ENCODE measurements at places on chromosomes 6 and 20. TPM values are rescaled to one million over a fixed set of nuclear protein-coding genes. Genes with fewer than 3 reads are reported as not detected.

SRMS gene
- total RNA-seq: not detected

OR2B6 gene
- not detected for total RNA-seq

ISM1 gene
- 8.4 TPM for total RNA-seq

BPHL gene
- total RNA-seq: 12.7 TPM

NOX3 gene
- total RNA-seq: not detected

KHDC1 gene
- total RNA-seq: 1.7 TPM

CALHM4 gene
- not detected for total RNA-seq

IRF4 gene
- total RNA-seq: 6.0 TPM

LYRM4 gene
- 22.4 TPM for total RNA-seq

BLOC1S5 gene
- total RNA-seq: 11.8 TPM

EFCAB8 gene
- 0.30 TPM for total RNA-seq

- no peak for DNase-seq
These were observed 4.9 kb downstream of the PLCG1 start for GRCh38 chr20:41142245-41142644.

DNA sequence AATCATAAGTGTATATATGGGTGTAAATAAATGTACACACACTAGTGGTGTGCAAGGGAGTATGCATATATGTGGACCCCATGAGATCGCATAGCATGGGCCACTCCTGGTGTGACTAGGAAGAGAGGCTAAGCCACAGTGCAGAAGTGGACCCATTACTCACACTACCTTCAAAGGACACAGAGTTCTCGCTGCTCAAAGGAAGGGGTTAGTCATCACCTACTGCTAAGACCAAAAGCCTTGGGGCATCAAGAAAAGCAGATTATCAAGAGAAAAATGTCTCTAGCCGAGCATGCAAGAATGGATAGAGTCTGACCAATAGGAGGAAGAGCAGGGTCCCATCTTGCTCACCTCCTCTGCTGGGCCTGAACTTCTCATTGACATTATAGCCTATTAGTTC is 195.5 kb downstream of the MAFB start:
- no peak for DNase-seq

- DNase-seq: no peak
These were observed 85.3 kb upstream of the FYN start for GRCh38 chr6:111958534-111958933.

GRCh38 chr6:39189131-39189530 is 40.1 kb downstream of the KCNK5 start:
- DNase-seq: no peak

DNA sequence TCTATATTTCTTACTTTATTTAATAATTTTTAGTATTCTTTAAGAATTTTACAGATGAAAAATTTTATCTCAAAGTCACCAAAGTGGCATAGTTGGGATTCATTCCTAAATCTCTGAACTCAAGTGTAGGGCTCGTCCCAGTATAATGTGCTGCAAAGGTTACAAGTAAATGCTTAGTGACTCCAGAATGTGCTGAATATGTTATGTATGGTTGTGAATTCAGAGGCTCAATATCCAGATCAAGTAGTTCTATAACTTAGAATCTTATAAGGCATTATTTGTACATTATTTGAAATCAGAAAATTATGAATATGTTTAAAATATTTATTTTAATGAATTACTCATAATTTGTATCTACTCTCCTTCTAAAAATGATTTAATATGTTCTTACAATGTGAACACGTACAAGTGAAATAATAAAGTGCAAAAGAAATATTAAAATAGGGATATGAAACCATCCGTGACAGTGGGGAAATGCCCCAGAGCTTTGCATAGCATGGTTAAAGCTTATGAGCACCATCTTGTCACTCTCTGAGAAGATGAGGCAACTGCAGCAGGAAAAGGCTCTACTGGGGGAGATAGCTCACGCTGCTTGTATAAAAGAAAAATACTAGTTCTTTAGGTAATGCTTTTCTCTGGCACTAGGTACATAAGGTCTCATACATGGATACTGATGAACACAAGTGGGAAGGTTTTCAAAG is 259.0 kb downstream of the FOXC1 start:
- no peak for DNase-seq

GRCh38 chr6:111276335-111276734 is 189.0 kb downstream of the SLC16A10 start:
- DNase-seq: no peak

GRCh38 chr6:128712898-128713297 is 170.0 kb upstream of the LAMA2 start:
- no peak for DNase-seq

- no peak for DNase-seq
These were observed 11.5 kb downstream of the PRDM1 start for GRCh38 chr6:106097411-106098231.

GRCh38 chr6:7198833-7199800 is 91.4 kb downstream of the RREB1 start:
- no peak for DNase-seq

DNA sequence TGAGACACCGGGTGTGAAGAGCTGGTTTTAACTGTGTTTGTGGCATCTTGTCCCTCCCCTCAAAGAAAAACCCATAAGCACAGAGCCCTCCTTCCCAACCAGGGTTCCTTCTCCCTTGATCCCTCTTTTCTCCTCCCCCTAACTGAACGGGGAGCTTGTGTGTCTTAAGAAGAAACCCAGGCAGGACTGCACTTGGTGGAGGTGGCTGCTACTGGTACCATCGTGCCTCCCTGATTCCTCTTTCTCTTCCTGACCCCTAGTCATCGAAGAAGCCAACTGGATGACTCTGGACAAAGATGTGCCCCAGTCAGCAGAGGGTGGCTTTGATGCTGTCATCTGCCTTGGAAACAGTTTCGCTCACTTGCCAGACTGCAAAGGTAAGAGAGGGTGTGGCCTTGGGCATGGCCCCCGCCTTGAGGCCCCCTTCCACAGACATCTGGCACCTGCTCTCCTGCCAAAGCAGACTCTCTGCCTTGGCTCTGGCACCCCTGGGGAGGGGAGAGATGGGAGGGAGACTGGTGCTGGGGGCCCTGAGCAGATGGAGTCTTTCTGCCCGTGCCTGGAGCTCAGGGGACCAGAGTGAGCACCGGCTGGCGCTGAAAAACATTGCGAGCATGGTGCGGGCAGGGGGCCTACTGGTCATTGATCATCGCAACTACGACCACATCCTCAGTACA is 2.1 kb downstream of the GNMT start:
- no peak for DNase-seq

- DNase-seq: no peak
These were observed 13.0 kb upstream of the TSHZ2 start for GRCh38 chr20:52959125-52959524.

GRCh38 chr6:131840936-131841583 is 33.2 kb downstream of the ENPP1 start:
- DNase-seq: no peak

- no peak for DNase-seq
These were observed 40.7 kb upstream of the EYA2 start for GRCh38 chr20:46853926-46854325.

GRCh38 chr6:31446481-31446880 is 43.1 kb downstream of the MICA start:
- no peak for DNase-seq

DNA sequence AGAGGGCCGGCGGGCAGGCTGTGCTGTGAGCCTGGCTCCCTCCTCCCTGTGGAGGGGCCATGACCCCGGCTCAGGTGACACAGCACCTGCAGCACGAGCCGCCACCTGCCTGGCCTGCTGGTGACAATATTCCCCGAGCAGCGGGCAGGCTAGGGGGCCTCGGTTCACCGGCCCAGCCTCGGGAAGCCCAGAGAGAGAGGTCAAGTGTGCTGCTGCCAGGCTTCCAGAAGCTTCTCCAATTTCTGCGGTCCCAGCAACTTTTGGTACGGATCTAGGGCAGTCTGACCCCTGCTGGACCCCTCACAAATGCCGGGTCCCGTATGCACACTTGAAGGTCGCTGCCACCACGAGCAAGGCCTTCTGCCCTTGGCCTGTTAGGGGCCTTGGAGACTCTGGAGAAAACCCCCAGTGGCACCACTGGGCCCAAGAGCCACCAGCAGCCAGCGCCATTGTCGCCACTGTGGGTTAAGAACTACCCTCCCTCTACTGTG is 38.6 kb upstream of the NOL4L start:
- no peak for DNase-seq

GRCh38 chr6:32941214-32941768 is 463 bp upstream of the HLA-DMB start:
- DNase-seq: no peak

DNA sequence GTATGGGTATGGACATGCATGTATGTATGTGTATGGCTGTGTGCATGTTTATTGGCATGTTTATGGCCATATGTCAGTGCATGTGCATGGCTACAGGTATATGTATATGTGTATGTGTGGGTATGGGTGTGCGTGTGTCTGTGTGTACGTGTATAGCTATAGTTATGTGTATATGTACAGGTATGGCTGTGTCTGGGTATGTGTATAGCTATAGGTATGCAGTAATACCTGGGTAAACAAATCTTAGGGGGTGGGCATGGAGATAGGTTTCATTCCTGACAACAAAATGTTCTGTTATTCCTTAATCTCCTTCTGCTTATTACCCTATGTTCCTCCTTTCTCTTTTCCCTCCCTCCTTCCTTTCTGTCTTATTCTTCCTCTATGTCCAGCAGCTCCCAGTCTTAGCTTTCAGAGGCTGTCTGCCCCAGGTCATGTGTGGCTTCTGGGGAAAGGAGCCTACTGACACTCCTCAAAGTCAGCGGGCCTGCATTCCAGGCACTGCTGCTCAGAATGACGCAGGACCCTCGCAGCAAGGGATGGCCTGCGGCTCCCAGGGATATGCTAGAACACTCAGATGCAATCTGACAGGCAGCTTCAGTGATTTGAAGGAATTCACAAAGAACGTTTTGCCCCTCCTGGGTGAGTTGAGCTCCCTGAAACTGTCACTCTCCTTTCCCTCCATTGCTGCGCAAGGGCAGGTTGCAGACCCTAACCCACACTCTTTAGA is 139.3 kb upstream of the PHACTR1 start:
- DNase-seq: no peak

DNA sequence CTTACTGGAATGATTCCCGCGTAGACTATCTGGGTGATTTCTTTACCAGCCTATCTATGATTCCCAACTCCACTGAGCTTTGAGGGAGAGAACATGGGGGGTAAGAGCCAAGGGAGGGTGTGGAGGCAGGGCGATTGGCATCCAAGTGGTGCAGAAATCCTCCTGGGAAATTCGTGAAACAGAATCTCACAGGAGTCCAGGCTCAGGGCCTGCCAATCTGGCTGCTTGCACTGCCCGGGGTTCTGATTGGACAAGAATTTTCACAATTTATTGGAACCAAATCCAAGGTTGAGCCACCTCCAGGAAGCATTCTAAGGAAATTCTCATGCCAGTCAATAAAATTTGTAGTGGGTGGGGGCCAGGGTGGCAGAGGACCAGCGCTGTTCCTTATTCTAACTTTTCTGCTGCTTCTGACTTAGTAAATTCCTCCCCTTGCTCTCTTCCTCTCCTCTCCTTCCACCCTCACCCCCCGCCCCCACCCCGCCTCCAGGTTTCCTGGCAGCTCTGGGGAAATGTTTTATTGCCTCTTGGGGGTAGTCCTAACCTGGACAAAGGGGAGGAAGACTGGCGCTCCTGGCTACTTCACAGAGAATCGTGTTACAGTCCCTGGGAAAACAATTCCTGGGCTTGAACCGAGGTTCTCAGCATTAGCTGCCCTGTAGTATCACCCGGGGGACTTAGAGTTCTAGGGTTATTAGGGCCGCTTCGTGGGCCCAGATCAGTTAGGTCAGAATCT is 3.1 kb downstream of the BMP6 start:
- no peak for DNase-seq

DNA sequence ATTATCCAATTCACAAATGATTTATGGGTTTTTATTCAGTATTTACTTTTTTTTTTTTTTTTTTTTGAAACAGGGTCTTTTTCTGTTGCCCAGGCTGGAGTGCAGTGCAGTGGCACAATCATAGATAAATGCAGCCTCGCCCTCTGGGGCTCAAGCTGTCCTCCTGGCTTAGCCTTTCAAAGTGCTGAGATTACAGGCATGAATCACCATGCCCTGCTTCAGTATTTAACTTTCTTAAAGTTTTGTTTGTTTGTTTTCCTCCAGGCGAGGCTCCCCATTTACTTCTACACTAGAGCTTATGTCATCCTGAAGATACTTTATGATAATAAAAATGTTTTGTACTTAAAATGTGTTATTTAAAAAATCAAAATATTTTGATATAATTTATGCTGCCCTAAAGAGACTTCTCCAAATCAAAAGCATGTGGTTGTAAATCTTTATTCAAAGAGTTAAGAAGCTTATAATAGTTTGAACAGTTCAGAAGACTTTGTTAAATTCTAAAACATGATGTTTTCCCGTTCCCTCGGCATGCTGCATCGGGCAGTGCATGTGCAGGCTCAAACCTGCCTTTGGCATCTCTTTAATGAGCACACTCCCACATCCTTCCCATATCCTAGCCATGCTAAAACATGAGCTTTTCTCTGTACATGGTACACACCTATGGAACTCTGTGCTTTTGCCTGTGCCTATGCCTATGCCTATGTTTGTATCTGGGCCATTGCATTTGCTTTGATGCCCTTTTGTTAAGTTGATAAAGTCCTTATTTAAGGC is 11.0 kb downstream of the SMPDL3A start:
- no peak for DNase-seq

GRCh38 chr6:168377856-168378832 is 58.6 kb upstream of the DACT2 start:
- no peak for DNase-seq
